Activated gamma-delta T cell (primary cell): ENCODE measurements at places on chromosomes 2 and 18.

GRCh38 chr2:118177318-118177717, 89.0 kb downstream of the INSIG2 start:
- DNase-seq: no peak

GRCh38 chr2:99903981-99904380, 238.4 kb downstream of the AFF3 start:
- DNase-seq: no peak

GRCh38 chr2:161265874-161266273, 42.4 kb upstream of the PSMD14 start:
- no peak for DNase-seq

- no peak for DNase-seq
These were observed 28.9 kb downstream of the MGAT5 start for GRCh38 chr2:134282629-134283400.

DNA sequence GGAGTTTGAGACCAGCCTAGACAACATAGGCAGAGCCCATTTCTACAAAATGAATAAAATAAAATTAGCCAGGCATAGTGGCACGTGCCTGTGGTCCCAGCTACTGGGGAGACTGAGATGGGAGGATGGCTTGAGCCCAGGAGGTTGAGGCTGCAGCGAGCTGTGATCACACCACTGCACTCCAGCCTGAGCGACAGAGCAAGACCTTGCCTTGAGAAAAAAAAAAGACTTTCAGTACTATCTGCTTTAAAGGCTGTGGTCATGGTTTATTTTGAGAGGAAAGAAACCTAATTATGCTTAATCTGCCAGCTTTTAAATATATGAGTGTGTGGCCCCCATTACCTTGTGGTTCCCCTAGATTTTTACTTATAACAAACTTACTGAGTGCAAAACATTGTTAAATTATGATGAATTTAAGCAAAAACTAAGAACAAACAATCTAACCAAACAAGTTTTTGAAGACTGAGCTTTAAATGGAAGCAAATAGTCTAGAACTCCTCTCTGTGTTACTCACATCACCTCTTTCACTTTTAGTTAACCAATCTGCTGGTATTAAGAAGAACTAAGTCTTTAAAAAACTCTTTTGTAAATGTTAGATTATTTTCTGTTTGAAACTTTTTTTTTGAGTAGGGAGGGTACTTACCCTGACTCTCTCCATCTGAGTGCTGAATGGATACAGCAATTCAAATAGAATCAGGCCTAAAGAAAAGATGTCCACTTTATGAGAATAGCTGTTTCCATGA, 65.4 kb downstream of the EIF2AK3 start:
- no peak for DNase-seq

DNA sequence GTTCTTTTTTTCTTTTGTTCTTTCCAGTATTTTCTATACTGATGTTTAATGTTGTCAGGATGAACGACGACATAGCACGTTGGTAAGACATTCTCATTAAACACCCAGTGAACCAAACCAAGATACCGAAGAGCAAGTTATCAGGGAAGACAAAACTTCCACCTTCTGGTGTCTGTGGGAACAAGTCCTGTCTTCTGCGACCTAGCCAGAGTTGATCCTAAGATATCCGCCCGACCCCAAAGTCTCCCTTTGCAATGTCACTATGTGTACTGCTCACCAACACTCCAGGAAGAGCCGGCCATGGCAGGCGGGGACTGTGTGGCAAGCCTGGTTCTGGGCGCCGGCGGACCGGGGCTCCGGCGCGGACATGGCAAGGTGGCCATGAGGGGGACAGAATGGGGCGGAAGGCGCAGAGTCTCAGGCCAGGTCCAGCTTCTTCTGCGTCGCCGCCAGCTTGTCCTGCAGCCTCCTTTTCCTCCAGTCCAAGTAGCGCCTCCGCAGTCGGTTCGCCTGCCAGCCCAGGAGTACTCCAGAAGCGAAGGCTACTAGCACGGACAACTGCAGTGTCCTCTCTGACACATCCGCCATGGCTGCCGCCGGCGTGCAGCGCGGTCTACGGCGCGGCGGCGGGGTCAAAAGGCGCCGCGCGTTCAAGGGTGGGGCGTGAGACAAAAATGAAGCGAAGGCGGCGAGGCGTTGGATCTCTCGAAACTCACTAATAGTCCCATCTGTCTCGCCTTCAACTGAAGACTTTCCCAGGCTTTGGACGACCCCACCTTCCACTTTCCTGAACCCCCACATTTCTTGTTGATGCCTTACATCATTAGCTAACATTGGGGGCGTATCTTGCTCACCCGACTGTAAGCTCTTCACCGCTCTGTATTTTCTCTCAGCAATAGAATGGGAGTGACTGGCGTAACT, at the start of gene MTLN:
MTLN (minus strand) TSS at position 610 of the 921 bp plus-strand sequence; CDS start at position 588, 22 bp downstream.
- peak; percentile 62 for DNase-seq

- no peak for DNase-seq
These were observed 177.6 kb downstream of the DNAH7 start for GRCh38 chr2:195891081-195891480.

GRCh38 chr18:48896875-48897511, 53.8 kb downstream of the SMAD7 start:
- no peak for DNase-seq

DNA sequence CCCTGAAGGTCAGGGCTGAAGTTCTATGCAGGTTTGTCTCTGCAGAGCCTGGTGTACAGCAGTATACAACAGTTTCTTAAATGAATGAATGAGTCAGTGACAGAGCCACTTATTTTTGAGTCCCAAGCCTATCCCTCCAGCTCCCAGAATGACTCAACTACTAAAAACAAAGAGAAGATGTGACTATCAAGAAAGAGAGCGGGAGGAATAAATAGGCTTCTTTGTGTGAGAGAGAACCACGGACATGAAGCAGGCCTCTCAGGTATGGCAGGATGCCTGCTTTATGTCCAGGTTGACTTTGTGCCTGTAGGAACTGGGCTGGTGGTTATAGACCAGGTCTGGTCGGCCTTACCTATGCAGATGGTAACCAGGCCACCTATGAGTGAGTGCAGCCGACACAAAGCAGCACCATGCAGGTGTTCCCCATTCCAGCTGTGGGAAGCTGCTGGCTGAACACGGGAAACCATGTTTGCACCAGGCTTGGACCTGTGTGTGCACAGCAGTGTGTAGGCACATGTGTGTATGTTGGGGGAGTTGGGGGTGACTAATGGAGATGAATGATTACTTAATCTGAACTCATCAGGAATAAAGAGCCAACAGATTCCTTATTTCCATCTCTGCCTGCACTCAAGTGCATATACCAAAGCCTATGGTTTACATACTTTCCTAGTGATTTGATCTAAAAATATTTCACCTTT, 171.0 kb downstream of the OSR1 start:
- no peak for DNase-seq

GRCh38 chr2:67561457-67561965, 164.4 kb downstream of the ETAA1 start:
- no peak for DNase-seq

GRCh38 chr2:8594731-8595427, 87.0 kb upstream of the ID2 start:
- no peak for DNase-seq

DNA sequence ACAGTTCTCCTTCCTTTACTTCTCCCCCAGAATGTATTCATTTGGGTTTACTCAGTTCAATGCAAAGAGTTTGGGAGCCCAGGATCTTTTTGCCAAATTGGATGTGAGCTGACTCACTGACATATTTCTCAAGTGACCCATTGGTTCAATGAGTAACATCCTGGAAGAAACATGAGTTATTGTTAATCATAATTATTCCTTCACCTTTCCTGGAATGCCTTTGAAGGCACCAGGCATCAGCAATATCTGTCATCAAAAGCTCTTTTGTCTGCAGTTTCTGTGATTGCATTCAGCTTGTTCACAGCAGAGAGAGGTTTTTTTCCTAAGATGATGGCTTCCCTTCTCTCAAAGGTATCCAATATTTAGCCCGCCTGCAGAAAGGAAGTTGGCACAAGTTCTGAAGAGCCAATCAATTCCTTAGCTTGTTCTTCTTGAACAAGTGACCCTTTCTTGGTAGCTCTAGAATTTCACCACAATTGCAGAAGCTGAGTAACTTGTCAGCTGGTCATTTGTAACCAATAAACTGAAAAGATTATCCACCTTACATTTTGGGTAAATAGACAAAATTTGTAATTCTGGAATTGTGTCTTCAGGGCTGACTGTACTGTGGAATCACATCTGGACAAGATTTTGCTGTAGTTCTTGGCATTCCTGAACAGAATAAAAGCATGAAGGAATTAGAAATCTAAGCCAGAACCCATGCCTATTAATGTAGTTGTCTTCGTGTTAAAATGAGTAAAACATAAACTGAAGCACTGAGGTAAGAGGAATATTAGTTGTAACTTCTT, 72.2 kb upstream of the TMEM17 start:
- DNase-seq: no peak

- no peak for DNase-seq
These were observed 66.3 kb downstream of the SIGLEC15 start for GRCh38 chr18:45891806-45892205.

GRCh38 chr2:98034745-98035144, 39.0 kb upstream of the TMEM131 start:
- DNase-seq: no peak

DNA sequence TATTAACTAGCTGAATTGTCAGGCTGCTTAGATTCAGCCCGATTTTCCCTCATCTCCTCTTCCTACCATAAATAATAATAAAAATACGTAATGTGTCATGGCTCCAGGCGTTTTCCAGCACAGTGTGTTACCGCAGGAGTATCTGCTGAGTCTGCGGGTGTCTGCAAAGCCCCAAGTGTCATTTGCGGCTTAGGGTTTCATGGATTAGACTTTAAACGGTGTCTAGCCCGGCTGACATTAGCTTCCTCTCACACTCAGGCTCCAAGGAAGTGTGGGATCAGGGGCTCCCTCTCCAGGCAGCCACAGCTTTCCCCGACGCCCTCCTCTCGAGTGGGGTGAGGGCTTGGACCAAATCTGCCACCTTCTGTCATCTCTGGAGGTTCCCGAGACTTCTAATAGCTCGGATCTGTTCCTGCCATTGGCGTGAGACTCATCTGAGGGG, 14.1 kb upstream of the HOXD1 start:
- no peak for DNase-seq
